ENCODE measurements at places on chromosomes 1 and 21.

GRCh38 chr1:226568077-226568831, 19.7 kb downstream of the STUM start:
- no peak for DNase-seq

GRCh38 chr1:69976896-69977295, 228.5 kb downstream of the LRRC40 start:
- DNase-seq, result no peak

GRCh38 chr1:27543284-27543683, 53.3 kb upstream of the WASF2 start:
- DNase-seq, result no peak

DNA sequence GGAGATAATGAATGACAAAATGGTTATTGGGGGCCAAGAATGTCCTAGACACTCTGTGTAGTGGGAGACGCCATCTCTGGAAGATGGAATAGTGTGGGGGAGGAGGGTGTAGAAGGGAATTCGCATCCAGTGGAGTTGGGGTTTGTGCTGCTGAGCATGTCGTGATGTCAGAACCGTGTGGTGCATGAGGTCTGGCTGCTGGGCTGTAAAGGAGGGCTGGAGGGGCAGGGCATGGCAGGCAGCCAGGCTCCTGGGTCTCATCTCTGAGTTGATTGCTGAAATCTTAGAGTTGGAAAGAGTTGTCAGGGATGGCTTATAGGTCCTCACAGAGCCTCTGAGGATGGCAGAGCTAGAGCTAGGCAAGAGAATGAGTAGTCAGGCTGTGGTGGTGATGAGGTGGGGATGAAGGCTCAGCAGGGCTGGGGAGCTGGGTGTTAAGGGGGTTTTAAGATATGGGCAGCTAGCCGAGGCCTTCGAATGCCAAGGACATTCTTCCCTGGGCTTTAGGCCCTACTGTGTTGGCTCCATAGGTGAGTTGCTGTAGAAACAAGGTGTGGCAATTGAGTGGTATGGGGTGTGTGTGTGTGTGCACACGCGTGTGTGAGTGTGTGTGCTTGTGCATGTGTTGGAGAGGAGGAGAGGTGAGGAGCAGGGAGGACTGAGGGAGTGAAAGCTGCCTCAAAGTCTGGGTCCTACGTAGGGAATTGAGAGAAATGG, 1.9 kb downstream of the PPFIA4 start:
- no peak for DNase-seq

GRCh38 chr1:32142446-32143301, 34.8 kb downstream of the KPNA6 start:
- DNase-seq, result no peak

GRCh38 chr1:194929357-194929756, 1678.9 kb downstream of the KCNT2 start:
- DNase-seq, result no peak

DNA sequence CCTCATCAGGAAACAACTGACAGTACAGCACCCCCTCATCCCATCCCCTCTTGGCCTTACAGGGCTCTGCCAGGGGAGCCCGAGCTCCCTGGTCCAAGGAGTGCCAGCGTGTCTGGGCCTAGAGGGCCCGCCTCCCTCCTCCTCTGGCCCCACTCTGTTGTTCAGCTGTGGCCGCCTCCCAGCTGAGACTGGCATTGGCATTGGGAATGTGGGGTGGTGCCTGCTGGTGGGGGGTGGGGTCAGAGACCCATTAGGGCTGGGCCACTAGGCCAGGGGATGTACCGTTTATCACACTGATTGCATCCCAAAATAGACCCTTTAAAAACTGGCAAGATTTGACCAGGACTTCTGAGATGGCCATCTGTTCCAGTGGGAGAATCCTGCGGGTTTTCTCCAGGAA, 1.4 kb downstream of the LDLRAP1 start:
- no peak for DNase-seq
